ENCODE measurements at places on chromosomes 5 and 9. TPM values are rescaled to one million over a fixed set of nuclear protein-coding genes. Genes with fewer than 3 reads are reported as not detected.

DNA sequence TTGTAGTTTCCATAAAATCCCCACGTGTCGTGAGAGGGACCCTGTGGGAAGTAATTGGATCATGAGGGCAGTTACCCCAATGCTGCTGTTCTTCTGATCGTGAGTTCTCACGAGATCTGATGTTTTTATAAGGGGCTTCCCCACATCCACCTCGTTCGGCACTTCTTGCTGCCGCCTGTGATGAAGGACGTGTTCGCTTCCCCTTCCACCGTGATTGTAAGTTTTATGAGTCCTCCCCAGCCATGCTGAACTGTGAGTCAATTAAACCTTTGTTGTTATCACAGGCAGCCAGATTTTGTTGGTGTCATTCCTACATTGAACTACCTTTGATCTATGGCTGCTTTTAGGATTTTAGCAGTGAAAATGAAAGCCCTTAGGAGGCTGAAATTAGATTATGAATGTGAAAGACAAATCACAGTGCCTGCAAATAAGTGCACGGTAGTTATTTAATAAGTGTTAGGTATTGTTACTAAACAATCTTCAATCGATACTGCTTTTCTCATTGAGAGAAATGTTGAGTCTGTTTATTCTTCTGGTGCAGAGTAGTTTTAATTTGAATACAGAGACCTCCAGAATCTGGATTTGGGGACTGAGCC is 68.0 kb upstream of the C6 start:
- DNase-seq, result no peak
- no peaks in the 10 kb centered on the region for H3K27me3 ChIP-seq

GRCh38 chr5:157331807-157332206 is 65.9 kb downstream of the CYFIP2 start:
- peaks cover 3% of the 10 kb centered on the region for H3K36me3 ChIP-seq
- DNase-seq, result no peak
- H3K4me3 ChIP-seq, result no peak overlapping the region
- no peaks in the 10 kb centered on the region for H3K4me1 ChIP-seq
- no peaks in the 10 kb centered on the region for H3K27me3 ChIP-seq

GRCh38 chr5:140996060-140996459 is 29.8 kb downstream of the PCDHAC2 start:
- H3K4me1 ChIP-seq, result peaks cover 27% of the 10 kb centered on the region
- no peak for DNase-seq
- no peaks in the 10 kb centered on the region for H3K36me3 ChIP-seq
- H3K27me3 ChIP-seq, result no peaks in the 10 kb centered on the region
- H3K27ac ChIP-seq, result no peak overlapping the region
- no peak overlapping the region for H3K4me3 ChIP-seq

DNA sequence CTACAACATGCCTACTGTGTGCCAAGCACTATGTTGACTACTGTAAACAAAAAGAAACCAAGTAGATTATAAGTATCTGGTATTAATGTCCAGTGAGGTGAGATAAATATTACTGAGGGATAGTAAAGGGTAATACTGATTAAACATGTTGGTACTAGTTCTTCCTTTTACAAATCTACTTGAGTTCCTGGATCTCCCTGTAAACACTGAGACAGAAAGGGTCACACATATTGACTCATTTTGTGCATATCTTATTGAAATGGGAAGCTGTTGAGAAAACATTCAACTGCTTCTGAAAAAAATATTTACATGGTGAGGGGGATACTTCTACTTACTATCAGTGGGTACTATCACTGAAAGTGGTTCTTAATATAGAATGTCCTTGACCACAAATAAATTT is 24.3 kb downstream of the EFNA5 start:
- no peaks in the 10 kb centered on the region for H3K27me3 ChIP-seq
- H3K4me1 ChIP-seq, result peaks cover 93% of the 10 kb centered on the region
- peaks cover 3% of the 10 kb centered on the region for H3K36me3 ChIP-seq
- DNase-seq, result no peak
- no peak overlapping the region for H3K27ac ChIP-seq

DNA sequence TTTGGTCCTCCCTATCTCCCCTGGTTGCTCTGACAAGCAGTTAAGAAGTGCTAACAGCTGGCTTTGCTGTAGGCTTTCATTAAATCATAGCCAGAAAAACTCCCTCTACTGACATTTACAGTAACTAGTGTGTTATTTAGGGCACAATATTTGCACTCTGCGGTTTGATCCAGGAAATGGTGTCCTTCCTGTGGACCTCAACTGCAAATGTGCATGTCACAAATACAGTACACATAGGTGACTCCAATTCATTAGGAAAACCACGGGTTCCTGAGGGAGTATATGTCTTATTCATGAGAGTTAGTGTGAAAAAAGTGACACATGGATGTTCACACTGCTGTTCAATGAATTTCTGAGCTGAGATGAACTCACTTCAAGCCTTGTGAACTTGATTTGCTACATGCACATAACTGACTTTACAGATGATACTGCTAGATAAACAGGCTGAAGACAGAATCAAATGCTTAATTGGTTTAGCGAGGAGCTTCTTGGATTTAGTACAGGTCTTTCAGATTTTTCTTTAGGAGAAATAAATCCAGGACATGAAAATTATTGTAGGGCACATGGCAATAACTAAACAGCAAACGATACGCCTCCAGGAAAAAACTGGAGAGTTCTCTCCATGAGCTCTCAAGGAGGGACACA is 281.5 kb downstream of the EFNA5 start:
- H3K4me3 ChIP-seq, result no peak overlapping the region
- no peaks in the 10 kb centered on the region for H3K27me3 ChIP-seq
- H3K27ac ChIP-seq, result peak overlapping the region; percentile 11
- DNase-seq, result no peak
- peaks cover 64% of the 10 kb centered on the region for H3K4me1 ChIP-seq

- peak; percentile 12 for DNase-seq
- no peak overlapping the region for H3K4me3 ChIP-seq
- H3K4me1 ChIP-seq, result peaks cover 16% of the 10 kb centered on the region
- no peaks in the 10 kb centered on the region for H3K36me3 ChIP-seq
- H3K27ac ChIP-seq, result no peak overlapping the region
- no peaks in the 10 kb centered on the region for H3K27me3 ChIP-seq
Observed at GRCh38 chr5:79743846-79744605, 54.4 kb downstream of the CMYA5 start.

NUTM2G gene
- not detected for total RNA-seq

All from neural progenitor cell (in vitro differentiated cells).